ENCODE measurements at places on chromosomes 13 and 19.

DNA sequence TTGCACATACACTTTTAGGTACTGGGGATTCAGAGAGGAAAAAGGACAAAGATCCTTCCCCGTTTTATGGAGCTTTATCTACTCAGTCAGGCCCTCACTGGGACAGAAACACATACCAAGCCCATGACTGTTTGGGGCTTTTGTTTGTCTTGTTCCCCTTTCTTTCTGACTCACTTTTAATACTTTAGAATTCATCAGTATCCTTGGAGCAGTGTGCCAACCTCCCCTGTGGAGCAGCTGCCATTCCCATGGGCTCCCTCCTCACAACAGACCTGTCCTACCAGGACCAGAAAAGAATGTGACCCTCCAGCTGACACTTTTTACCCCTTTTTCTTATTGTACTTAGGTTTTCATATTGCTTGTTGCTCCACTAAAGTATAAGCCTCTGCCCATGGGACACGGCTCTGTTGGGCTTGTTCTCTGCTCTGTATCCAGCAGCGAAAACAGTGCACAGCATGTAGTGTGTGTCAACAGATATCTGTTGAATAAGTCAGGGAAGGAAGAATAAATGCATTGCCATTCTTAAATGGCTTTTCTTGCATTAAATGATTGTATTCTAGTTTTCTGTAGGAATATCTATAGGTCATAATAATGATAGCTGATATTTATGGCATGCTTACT, 431.1 kb downstream of the EFNB2 start:
- DNase-seq = no peak

DNA sequence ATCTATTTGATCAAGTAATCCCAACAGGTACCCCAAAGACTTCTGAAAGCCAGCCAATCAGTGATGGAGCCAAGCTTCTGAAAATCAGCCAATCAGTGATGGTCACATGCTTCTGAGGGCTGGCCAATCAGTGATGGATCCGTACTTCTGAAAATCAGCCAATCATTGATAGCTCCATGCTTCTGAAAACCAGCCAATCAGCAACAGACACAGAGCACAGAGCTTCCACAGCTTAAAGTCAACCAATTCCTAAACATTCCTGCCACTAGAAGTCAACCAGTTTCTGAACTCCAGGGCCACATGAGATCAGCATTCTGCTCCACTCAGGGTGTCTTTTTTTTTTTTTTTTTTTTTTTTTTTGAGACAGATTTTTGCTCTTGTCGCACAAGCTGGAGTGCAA, 8.2 kb upstream of the HSD17B14 start:
- DNase-seq = no peak

DNA sequence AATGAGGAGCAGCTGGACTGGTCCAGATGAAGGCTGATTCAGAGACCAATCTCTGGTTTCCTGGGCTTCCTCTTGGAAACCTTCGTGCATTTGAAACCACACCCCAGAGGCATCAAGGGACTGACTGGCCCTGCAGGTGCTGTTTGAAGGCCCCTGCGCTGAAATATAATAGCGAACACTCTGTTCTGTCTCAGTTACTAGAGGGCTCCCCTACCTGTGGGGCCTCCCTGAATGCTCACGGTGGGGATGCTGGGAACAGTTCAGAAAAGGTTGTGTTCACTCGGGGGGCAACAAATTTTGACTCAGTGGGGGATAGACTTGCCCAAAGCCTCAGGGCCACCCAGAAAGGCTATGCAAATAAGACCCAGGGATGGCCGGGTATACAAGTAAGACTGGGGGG, 6.4 kb downstream of the CCDC8 start:
- DNase-seq = no peak

- DNase-seq = no peak
These were observed 1.1 kb upstream of the MPND start for GRCh38 chr19:4342314-4342614.
